Left lung (tissue), 14 donors: ENCODE measurements at places on chromosomes 11 and 22.

DNA sequence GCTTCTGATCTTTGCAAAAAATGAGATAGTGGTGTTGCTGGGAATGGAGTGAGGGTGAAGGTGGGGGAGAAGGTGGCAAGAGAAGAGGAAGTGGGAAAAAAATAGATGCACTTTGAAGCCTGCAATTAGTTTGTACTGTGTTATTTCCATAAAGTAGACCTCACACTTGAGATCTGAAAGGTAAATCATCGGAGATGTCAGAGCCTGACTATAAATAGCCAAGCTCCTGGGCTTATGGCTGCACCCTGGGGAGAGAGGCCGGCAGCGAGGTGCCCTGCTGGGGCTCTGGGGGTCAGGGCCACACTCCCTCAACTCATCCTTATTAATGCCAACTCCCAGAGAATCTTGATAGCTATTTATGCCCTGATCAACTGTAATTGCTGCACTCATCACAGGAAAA lies 134.4 kb downstream of the NXPE2 start:
- DNase-seq, result no peak

DNA sequence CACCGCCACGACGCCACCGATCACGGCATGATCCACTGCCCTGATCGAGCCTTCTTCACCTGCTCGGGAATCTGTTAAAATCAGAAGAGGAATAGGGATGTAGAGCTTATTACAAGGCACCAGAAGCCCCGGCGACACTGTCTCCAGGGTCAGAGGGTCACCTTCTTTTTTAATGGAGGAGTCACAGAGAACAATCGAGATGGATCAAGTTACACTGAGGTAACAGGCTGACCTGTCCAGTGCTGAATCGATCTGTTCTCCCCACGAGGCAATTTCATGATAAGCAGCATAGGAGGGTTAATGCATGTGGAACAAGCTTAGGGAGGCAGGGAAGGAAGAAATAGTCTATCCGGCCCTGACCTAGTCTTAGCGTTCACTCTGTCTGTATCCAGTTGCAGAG lies 325.5 kb downstream of the CADM1 start:
- no peak for DNase-seq

DNA sequence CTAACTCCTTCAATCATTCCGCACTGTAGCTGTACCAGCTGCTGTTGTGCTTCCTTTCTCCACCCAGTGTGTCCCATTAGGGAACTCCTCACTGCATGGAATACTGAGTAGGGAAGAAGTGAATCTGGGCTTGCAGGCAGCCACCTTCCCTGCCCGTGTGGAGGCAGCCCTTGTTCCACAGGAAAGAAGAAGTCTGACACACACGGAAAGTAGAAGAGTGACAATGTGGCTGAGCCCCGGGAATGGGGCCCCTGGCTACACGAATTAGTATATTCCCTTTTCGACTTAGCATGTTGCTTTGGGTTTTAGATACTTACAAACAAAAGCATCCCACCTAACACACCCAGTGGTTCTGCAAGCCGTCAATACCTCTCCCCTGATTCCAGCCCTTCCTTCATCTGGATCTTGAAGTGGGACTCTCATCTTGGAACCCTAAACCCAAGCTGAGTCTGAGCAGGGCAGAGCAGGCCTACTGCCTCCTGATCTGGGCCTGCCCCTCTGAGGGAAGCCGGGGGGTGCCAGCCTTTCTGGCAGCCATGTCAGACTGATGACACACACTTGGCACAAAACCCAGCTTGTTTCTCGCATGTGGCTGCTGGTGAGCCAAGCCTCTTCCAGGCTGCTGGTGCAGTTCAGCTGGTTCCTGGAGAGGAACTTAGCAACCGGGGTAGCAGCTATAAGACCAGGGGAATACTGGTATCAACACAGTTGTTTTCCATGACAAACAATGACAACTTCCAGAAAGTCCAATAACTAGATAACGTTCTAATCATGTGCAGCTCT lies 71.6 kb downstream of the C11orf58 start:
- peak; percentile 53 for DNase-seq

GRCh38 chr11:95378789-95379188 lies 147.8 kb upstream of the SESN3 start:
- DNase-seq, result no peak

DNA sequence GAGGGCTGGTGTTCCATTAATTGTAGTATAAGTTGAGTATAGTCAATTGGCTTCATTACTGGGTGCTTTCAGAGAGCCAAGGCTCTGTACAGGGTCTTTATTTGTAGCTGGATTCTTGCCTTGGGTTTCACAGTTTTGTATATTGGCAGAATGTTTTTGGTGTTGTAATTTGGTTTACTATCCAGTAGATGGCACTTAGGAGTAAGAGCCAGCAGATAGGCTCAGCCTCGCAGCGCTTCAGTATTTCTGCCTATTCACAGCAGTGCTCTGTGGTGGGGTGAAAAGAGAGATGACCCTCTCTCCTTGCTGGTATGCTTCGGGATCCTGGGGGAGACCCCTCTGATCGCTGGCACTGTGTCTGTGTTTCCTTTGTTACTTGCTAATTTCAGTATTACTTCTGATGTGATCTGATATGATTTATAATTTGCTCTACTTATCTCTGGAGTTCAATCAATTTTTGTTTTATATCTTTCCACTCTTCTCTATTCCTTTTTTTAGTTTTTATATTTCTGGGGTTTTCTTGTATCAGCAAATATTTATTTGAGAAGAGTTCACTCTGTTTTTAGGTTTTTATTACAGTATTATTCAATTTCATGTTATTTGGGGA lies 52.2 kb downstream of the ANO5 start:
- peak; percentile 38 for DNase-seq

DNA sequence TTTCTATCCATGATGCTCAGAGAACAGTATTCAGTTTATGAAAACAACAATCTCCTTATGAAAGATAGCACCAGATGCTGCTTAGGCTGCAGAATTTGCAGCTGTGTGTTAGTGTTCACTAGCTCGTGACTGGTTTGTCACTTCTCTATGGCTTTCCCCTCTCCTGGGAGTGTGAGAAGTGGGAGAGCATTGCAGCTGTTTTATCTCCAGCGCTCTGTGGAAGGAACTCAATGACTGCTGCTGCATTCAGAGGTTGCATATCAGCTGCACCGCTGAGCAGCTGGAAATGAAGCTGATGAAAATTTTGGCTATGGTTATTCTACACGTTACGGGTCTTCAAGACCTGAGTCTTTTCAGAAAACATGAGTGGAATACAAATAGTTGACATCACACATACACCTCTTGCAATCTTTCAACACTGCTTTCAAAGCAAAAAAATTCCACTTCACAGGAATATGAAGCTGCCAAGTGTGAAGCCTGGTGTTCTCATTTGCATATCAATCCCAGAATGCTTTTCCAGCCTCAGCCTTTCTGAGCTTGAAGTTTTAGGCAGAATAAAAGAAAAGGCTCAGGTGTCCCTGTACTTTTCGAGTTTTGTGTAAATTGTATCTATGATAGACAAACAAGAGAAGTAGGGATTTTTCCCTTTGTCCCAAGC lies 149.3 kb upstream of the DDI1 start:
- peak; percentile 40 for DNase-seq

DNA sequence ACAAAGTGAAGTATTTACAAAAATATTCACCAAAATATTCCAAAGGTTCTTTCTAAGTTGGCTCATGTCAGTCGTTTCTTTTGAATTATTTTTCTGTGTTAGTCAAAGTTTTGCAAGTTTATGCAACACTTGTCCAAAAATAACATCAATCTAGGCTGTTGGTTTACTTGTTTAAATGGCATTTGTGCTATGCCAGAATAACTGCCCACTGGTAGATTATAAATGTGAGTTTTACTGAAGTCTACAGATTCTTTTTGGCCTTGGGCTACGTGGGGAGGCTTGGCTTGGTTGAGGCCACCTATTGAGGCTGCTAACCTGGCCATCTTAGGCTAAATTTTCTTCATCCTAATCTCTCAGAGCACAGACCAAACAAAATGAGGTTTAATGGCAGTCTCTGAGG lies 1091.9 kb upstream of the RAG2 start:
- DNase-seq, result no peak

DNA sequence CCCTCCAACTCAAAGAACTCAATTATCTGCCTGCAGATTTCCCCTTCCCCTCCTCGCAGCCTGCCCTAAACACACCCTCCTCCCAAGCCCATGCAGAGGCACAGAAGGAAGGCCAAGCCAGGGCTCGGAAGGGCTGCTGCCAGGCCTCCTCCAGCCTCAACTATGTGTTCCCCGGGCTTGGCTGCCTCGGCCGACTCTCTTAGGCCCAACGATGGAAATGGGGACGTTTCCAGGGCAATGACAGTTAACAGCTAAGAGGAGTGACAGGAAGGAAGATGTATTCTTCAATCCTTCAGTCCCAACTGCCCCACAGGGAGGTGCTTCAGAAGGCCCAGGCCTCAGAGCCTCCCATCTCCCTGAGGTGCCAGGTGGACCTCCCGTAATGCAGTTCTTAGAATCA lies 104.0 kb upstream of the AKIP1 start:
- no peak for DNase-seq

DNA sequence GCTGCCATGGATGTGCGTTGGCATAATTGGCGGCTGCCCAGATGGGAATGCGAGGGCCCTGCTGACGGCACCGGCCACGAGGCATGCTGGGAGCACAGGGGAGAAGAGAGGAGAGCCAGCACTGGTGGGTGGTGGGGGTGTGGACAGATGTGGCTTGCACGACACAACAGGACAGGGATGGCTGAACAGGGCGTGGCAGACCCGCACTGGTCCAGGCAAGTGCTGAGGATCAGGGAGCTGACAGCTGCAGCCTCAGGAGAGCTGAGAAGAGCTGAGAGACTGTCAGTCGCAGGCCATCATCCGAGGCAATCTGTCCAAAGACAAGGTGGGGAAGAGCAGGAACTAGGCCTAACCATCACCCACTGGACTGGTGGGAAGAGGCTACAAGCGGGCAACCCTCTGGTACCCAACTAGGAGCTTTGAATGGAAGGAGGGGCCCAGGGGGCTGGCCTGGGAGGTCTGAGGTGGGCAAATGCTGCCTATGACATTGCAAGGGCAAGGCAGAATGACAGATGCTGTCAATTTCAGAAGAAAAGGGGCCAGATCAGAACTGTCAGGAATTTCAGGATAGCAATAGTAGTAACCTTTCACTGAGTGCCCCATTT lies 2.4 kb downstream of the GNB1L start:
- DNase-seq, result no peak

- DNase-seq, result no peak
These were observed 91.0 kb downstream of the TMPRSS5 start for GRCh38 chr11:113615098-113615497.

DNA sequence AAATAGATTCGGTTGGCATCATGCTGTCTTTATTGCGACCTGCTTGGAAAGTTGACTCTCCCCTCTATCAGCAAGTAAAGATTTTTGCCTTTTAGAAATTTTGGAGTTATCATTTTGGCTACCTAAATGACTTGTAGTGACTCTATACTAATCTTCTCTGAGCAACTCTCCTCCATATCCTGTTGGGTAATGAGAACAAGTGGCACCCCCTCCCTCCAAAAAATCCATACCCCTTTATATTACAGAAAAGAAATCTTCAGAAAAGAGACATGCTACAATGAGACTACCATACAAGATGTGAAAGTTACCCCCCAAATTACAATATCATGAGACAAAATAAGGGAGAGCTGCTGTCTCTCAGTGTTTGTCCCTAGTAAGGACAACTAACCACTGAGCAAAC lies 1.2 kb downstream of the JAML start:
- DNase-seq, result no peak

DNA sequence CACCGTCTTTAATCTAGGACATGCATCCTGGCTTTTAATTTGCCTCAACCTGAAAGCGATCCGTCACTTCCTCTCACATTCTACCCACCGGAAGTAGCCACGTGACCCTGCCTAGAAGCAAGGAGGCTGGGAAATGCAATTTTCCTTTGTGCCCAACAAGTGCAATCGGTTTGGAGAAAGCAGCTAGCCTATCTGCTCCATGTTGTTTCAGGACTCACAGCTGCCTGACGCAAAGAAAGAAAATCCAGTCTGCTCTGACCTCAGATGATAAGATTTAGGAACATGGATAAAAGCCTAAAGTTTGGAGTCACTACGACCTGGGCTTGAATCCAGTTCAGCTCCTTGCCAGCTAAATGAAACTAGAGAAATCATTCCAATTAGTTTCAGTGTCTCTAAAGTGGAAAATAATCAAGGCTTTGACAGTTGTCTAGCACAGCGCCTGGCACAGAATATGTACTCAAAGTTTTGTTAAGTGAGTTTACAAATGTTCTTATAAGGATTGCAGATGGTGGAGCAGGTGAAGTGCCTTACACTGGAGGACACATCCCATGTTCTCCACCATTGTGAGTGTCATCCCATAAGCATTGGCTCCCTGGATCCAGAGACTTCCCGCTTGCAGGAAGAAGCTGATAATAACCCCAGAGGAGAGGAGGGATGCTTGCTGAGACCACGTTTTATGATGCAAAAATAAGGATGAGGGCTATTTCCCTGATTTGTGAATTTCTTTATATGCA lies 553.7 kb downstream of the MN1 start:
- DNase-seq, result no peak

DNA sequence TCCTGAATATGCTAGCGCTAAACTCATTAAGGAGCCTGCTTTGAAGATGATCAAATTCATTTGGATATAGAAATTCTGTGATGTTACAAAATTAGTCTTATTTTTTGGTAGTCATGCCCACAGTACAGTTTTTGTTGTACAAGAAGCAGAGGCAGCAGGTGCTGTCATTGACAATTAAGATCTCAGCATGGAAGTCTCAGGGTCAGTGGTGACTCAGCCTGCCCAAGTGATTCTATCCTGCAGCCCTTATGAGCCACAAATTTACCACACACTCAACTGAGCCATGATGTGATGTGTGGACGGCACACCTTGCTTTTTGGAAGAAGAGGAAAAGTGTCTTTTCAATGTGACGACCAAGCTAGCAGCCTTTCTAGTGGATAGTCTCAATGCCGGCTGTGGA lies 153.6 kb upstream of the SORL1-AS1 start:
- no peak for DNase-seq

DNA sequence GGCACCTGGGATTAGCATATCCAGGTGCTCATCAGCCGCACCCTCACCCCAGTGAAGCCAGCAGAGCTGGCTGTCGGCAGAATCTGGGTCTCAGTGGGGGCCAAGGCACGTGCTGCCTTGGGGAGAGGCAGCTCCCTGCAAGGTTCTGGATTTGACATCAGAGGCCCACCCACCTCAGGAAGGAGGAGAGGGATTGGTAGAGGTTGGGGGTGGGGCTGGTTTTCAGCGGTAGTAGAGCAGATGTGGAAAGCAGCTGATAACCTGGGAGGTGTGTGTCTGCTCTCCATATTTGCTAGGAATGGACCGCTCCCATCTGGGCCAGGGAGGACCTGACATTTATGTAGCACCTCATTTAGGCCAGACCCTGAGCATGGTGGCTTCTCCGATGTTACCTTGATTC lies 147.5 kb downstream of the GRIK4 start:
- no peak for DNase-seq

GRCh38 chr22:48941033-48941902 lies 886.4 kb downstream of the BRD1 start:
- DNase-seq, result no peak

DNA sequence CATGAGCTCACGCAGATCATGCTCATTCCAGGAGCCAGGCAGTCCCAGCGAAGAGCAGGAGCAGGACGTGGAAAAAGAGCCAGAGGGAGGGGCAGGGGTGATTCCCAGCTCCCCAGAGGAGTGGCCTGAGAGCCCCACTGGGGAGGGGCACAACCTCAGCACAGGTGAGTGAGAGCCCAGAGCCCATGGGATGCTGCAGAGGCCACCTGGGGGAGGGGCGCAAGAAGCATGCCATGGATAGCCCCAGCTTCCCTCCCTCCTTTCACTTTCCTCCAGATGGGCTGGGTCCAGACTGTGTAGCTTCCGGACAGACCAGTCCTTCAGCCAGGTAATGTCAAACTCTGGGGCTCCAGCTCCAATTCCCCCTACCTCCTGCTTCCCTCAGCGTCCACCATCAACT lies 6.2 kb downstream of the SMTNL1 start:
- no peak for DNase-seq
